ENCODE measurements at places on chromosomes 6 and 20.

GRCh38 chr20:313948-314347, 11.4 kb upstream of the SOX12 start:
- peak; percentile 40 for DNase-seq

DNA sequence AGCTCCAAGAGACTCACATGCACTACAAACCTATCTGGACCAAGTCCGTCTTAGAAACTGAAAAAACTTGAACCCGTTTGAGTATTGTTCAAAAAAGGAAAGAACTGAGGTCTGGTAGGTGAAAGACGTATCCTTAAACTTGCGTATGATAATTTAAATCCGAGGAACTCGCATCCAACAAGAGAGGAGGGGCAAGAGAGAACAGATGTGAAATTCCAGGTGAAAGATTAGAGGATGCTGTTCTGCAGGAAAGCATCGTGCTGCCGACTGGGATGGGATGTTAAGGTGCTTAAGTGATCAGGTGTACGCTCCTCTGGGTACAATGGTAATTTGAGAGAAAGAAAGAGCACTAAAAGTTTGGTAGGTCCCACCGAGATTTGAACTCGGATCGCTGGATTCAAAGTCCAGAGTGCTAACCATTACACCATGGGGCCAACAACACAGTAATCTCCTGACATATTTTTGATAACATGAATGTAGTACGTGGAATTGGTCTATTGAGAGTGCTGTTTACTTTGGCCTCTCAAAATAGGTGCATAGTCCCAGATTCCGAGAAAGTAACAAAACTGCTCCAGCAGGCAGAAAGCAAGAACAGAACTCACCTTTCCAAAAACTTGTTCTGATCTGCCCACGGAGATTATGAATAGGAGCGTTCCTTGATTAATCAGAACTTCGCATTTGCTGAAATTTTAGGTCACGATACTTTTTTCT, 53.5 kb upstream of the BTN3A2 start:
- peak; percentile 63 for DNase-seq

GRCh38 chr6:144013486-144013909, 5.4 kb upstream of the PLAGL1 start:
- DNase-seq: peak; percentile 67

GRCh38 chr20:24867556-24867955, 81.5 kb upstream of the CST7 start:
- DNase-seq: no peak

DNA sequence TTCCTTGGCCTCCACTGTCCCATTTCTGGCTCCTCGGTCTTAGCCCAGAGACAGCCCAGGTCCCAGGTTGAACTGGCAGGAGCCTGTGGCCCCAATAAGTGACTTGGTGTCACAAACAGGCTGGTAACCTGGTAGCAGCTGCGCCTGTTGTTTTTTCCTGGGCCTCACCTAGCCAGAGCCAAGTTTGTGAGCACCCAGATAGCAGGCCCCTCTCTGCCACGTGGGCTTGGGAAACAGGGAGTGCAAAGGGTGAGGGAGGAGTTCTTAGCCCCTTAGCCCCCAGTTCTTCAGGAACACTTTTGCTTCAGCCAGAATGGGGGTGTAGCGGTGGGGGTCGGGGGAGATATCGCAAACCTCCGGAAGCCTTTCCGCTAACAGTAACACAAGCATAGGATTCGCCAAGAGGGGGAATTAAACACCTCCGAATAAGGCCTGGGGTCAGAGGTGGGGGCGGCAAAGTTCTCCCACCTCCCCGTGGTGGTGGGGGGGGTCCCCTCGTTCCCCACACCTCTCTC, 760 bp downstream of the C6orf132 start:
- DNase-seq: no peak

- no peak for DNase-seq
These were observed 16.1 kb upstream of the PPP1R14C start for GRCh38 chr6:150126641-150127291.

- DNase-seq: no peak
These were observed 100.9 kb downstream of the MYB start for GRCh38 chr6:135281964-135282363.

- no peak for DNase-seq
These were observed 1055.1 kb upstream of the GJE1 start for GRCh38 chr6:141077355-141078333.

DNA sequence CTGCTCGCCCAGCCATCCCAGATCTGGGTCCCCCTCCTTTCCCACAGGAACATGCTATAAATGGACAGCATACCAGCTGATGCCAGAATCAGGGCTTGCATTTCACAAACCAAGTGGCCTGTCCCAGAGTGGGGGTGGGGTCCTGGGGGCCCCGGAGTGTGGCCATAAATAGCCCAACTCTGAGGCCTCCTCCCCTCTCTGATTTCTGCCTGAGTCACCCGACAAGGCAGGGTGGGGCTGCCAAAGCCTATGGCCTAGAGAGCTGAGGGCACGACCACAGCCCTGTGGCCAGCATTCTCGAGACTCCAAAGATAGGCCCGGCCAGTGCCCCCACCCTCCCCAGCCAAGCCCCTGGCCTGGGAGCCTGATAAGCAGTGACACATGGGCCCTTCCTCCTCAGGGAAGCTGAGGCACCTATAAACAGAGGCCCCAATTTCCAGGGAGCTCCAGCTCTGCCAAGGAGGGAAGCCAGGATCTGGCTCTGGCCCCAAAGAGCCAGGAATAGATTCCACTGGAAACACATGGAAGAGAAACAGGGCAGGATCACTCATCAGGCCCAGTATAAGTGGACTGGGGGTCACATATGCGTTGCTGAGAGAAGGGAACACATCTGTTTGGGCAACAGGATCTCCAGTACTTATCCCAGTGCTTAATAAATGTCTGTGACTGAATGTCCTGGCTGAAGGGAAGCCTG, 20.3 kb downstream of the SNTA1 start:
- peak; percentile 92 for DNase-seq

DNA sequence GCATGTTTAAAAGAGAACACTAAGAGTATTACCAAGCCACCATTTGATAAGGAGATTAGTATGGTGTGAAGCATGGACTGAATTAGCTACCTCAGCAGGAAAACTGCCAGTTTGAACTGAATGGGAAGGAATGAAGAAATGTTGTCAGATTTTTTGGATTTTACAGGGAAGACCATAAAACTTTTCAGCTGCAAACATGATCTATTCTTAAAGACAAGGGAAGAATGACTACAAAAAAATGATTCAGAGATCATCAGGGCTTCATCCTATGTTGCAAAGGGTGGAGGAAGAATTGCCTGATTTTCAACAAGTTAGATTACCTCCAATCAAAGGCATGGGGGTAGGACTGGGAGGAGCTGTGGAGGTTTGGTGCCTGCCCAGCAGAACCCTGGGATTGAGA, 49.3 kb upstream of the MTRF1L start:
- DNase-seq: no peak

DNA sequence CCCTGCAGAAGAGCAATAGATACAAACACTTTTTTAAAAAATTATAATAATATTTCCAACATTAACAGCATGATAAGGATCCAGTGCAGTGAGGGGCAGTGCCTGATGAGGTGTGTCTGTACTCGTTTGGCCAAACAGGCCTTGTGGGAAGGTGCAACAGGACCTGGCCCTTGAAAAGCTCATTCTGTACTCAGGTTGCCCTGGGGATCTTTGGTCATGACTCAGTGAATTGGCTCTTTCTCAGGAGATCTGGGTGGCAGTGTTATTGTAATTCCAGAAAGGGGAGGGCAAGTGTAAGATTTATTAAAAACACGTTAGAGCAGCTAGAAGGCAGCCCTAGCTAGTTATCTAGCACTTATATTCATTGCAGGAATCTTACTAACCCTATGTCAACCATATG, 2.9 kb upstream of the SPINT3 start:
- no peak for DNase-seq

DNA sequence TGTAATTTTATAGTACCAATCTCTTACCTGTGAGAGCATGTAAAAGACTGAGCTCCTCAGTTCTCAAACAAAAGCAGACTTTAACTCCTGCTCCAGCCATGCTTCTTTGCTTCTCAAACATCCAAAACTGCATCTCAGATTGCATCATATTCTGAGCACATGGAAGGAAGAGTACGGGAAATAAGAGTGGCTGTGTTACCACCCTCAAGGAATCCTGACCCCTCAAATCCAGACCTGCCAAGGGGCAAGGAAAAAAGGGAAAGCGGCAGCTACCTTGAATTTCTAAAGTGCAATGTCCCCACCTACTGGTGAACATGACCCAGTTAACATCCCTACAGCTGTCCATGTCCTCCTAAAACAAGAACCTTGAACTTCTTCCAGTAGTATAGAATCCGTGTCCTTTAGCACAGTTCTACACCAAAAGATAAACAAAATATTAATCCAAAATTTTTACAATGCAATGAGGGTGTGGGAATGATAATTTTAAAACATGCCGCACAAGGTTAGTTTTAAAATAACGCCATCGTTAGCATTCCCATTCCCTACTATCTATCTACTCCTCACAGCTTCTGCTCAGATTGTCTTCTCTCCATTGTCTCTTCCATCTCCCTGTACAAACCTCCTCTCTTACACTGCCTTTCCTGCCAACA, 34.1 kb upstream of the HLA-DQB1 start:
- peak; percentile 51 for DNase-seq

- DNase-seq: no peak
These were observed 4.7 kb upstream of the SPAG4 start for GRCh38 chr20:35610833-35611427.

DNA sequence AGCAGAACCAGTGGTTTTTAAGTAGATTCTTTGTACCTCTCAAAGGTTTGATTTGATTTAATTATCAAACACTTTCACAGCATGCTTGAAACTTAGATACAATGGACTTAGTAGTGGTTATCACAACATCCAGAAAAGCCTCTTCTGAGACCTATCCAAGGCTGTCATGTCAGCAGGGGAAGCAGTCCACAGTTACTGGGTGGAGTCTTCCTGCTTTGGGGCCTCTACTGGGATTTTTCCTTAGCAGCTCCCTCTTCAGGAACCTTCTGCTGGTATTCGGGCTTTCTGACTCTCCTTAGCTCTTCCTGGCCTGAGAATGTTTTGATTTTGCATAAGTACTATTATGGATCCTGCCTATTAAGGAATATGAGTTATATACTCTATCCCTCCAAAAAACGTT, 36.0 kb downstream of the ARFGEF2 start:
- DNase-seq: no peak

DNA sequence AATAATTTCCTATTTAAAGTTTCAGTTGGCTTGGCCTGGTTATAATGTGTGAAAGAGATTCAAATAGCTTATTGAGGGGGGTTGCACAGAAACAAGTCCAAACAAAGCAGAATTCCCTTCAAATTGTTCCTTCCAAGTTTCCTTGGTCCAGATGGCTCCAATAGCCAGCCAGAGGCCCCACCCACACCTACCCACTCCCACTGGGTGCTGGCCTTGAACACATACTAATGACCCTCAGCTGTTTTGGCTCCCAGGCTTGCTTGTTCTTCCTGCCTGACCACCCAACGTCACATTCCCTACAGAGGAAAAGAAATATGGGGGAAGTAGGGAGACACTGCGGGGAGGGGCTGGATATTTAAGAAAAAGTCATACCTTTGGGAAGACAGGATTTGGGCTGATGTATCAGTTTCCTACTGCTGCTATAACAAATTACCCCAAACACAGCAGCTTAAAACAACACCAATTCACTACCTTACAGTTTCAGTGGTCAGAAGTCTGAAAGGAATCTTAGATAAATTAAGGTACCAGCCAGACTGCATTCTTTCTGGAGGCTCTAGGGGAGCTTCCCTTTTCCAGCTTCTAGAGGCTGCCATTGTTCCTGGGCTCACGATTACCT, 95.7 kb downstream of the COL21A1 start:
- DNase-seq: no peak

DNA sequence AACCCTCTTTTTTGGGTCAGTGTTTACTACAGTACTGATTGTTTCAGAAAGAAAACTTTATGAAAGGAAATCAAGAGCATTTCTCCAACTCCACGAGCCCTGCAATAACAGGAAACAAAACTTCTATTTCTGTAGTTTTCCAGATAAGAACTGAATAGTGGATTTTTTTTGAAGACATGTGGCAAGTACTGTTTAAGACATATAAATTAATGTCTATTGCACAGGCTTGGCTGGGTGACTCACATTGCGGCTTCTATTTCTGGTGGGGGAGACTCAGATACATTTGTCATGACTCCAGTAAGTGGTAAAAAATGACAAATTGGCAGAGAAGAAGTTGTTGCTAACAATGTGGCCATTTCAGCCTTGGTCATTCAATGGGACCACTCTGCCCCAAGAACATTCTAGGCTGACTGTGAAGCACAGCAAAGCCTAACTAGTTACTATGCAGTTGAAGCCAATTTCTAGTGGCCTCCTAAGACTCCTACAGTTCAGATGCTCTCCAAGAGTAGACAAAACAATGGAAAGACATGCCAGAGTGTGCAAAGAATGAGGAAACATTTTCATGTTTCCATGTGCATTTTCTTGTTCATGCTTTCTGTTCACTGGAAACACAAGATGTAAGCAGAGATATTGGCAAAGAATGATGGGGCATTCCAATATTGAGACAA, 200.9 kb downstream of the EDN1 start:
- DNase-seq: peak; percentile 60

- DNase-seq: no peak
These were observed 34.1 kb upstream of the MYLK2 start for GRCh38 chr20:31785089-31785488.

DNA sequence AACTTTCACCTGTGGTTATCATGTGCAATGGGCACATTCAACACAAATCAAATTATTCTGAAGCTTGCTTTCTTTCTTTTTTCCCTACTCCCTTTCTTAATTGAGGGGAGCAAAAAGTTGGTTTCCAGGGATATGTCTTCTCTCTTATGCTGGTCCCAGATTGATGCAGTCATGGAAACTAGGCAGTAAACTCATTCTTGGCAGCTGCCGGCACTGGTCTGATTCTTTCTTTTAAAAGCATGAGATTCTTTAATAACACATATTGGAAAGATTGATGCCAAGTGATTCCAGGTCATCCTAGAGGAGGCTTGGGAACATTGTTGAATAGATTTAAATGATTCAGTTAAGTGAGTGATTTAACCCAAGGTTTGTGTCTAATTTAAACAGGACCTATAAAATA, 29.0 kb downstream of the PTPRA start:
- DNase-seq: no peak

DNA sequence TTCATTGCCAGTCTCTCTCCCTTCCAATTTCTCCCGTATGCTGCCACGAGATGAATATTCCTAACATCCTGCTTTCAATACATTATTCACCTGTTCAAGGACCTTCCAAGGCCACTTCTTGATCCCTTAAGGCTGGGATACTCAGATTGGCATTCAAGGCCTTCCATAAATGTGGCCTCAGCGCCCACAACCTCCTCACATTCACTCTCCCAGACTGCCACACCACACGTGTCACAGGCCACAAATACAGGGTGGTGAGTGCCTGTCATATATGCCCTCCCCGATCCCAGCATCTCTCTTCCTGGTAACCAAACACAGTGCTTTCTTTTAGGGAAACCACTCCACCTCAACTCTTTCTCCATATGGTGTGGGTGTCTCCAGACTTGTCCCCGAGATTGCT, 55.5 kb downstream of the TTI1 start:
- no peak for DNase-seq

GRCh38 chr20:53891306-53891894, 179.0 kb downstream of the BCAS1 start:
- DNase-seq: peak; percentile 78

- peak; percentile 98 for DNase-seq
These were observed 37.5 kb upstream of the IER3 start for GRCh38 chr6:30781743-30782424.
